ENCODE measurements at places on chromosomes 3 and 15. TPM values are rescaled to one million over a fixed set of nuclear protein-coding genes. Genes with fewer than 3 reads are reported as not detected.

Gene DNAJB8
- not detected for total RNA-seq

Gene GRM2
- total RNA-seq: 0.48 TPM

DNA sequence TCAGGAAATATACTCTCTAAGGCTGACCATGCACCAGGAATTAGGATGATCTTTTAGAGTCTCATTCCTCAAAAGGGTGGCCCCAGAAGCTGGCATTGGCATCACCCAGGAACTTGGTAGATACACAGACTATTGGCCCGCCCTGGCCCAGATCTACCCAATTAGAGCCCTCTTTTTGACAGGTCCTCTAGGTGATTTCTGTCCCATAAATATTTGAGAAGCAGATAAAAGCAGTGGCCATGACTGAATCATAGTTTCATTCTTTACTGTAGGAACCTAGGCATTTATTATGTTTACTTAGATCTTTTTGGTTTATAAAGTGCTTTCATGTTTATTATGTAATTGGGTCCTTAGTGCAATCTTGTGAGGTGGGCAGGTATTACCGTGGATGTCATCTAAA lies 7.6 kb downstream of the TLNRD1 start:
- no peak overlapping the region for H3K4me3 ChIP-seq
- peaks cover 54% of the 10 kb centered on the region for H3K4me1 ChIP-seq
- H3K27ac ChIP-seq: no peak overlapping the region
- DNase-seq: no peak
- no peaks in the 10 kb centered on the region for H3K27me3 ChIP-seq

Gene SCN11A
- total RNA-seq: 0.22 TPM

- no peaks in the 10 kb centered on the region for H3K36me3 ChIP-seq
- H3K4me3 ChIP-seq: no peak overlapping the region
- H3K27ac ChIP-seq: no peak overlapping the region
- H3K27me3 ChIP-seq: no peaks in the 10 kb centered on the region
- H3K4me1 ChIP-seq: peaks cover 5% of the 10 kb centered on the region
- DNase-seq: no peak
These were observed 5.4 kb upstream of the C15orf61 start for GRCh38 chr15:67515557-67515956.

DNA sequence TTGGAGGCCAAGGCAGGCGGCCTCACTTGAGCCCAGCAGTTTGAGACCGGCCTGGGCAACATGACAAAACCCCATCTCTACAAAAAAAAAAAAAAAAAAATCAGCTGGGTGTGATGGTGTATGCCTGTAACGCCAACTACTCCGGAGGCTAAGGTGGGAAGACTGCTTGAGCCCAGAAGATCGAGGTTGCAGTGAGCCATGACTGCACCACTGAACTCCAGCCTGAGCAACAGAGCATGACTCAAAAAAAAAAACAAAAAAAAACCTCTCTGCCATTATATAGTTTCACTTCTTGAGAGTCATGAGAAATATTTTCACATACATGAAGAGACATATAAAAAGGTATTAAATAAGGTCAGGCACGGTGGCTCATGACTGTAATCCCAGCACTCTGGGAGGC lies 45.9 kb upstream of the CP start:
- no peaks in the 10 kb centered on the region for H3K36me3 ChIP-seq
- no peak for DNase-seq
- H3K4me3 ChIP-seq: no peak overlapping the region
- H3K27ac ChIP-seq: no peak overlapping the region

DNA sequence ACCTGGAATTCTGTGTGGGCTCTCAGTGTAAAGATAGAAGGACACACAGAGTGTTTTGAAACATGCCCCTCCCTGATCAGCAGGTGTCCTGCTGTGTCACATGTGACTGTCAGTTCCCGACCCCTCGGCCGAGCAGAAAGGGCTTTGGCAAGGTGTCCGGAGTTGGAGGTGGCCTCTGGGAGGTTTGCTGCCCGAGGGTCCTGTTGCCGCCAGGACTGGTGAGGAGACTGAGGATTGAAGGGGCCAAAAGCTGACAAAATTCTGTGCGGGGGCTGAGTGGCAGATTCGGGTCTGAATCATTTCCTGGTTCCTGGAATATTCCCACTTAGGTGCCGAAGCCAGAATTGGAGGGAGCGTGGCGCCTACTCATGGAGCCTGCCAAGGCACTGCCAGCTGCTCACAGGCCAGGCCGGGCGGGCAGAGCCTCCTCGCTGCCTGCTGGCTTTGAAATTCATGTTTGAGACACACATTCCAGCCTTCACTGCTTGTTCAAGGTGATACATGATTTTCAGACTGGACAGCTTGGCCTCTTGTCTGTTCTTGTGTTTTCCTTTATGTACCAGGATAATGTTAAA lies 83.8 kb downstream of the APBA2 start:
- H3K27ac ChIP-seq: no peak overlapping the region
- no peak overlapping the region for H3K4me3 ChIP-seq
- H3K4me1 ChIP-seq: peaks cover 20% of the 10 kb centered on the region

Gene PAK6
- 0.51 TPM for total RNA-seq

- no peaks in the 10 kb centered on the region for H3K27me3 ChIP-seq
- H3K27ac ChIP-seq: no peak overlapping the region
- no peak for DNase-seq
These were observed 112.9 kb downstream of the SEC22A start for GRCh38 chr3:123314359-123315270.

GRCh38 chr3:59817511-59817910 lies 767.7 kb upstream of the CFAP20DC start:
- H3K4me3 ChIP-seq: no peak overlapping the region
- no peaks in the 10 kb centered on the region for H3K27me3 ChIP-seq
- H3K4me1 ChIP-seq: peaks cover 8% of the 10 kb centered on the region
- no peaks in the 10 kb centered on the region for H3K36me3 ChIP-seq
- H3K27ac ChIP-seq: no peak overlapping the region
- DNase-seq: no peak

DNA sequence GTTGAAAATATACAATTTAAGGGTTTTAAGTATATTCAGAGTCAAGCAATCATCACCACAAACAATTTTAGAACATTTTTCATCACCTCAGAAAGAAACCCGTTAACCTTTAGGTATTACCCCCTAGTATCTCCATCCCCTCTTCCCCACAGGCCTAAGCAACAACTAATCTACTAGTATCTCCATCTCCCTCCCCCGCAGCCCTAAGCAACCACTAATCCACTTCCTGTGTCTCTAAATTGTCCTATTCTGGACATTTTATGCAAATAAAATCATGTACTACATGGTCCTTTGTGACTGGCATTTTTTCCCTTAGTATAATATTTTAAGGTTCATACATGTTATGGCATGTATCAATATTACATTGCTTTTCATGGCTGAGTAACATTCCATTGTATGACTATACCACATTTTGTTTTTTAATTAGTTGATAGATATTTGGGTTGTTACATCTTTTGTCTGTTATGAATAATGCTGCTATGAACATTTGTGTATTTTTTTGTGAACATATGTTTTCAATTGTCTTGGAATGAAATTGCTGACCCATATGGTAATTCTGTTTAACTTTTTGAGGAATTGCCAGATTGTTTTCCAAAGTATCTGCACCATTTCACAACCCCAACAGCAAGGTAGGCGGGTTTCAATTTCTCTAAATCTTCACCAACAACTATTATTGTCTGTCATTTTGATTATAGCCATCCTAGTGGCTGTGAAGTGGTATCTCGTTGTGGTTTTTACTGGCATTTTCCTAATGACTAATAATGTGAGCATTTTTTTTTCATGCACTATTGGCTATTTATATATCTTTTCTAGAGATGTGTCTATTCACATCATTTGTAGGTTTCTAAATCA lies 215.6 kb upstream of the CD96 start:
- H3K4me1 ChIP-seq: peaks cover 33% of the 10 kb centered on the region
- DNase-seq: peak; percentile 5
- no peaks in the 10 kb centered on the region for H3K27me3 ChIP-seq
- H3K36me3 ChIP-seq: no peaks in the 10 kb centered on the region
- H3K4me3 ChIP-seq: no peak overlapping the region

- no peak for DNase-seq
- no peak overlapping the region for H3K27ac ChIP-seq
- no peaks in the 10 kb centered on the region for H3K36me3 ChIP-seq
- no peak overlapping the region for H3K4me3 ChIP-seq
- H3K27me3 ChIP-seq: no peaks in the 10 kb centered on the region
These were observed 101.1 kb downstream of the RYR3 start for GRCh38 chr15:33411596-33412540.

DNA sequence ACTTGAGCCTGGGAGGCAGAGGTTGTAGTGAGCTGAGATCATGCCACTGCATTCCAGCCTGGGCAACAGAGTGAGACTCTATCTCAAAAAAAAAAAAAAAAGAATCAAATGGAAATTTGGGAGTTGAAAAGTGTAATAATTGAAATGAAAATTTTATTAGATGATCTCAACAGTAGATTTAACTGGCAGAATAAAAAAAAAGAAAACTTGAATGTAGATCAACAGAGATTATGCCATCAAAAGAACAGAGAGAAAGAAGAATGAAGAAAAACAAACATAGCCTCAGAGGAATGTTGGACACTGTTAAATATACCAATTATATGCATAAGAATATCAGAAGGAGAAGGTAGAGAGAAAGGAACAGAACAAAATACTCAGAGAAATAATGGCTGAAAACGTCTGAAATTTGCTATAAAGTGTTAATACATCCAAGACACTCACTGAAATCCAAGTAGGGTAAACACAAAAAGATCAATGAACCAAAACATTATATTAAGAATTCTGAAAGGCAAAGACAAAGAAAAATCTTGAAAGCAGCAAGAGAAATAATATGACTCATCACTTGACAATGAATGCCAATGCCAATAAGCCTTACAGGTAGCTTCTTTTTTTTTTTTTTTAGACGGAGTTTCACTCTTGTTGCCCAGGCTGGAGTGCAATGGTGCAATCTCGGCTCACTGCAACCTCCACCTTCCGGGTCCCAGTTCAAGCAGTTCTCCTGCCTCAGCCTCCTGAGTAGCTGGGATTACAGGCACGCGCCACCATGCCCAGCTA lies 14.6 kb upstream of the ELP6 start:
- H3K4me3 ChIP-seq: no peak overlapping the region
- DNase-seq: no peak
- no peaks in the 10 kb centered on the region for H3K36me3 ChIP-seq
- H3K27me3 ChIP-seq: no peaks in the 10 kb centered on the region
- H3K27ac ChIP-seq: no peak overlapping the region

DNA sequence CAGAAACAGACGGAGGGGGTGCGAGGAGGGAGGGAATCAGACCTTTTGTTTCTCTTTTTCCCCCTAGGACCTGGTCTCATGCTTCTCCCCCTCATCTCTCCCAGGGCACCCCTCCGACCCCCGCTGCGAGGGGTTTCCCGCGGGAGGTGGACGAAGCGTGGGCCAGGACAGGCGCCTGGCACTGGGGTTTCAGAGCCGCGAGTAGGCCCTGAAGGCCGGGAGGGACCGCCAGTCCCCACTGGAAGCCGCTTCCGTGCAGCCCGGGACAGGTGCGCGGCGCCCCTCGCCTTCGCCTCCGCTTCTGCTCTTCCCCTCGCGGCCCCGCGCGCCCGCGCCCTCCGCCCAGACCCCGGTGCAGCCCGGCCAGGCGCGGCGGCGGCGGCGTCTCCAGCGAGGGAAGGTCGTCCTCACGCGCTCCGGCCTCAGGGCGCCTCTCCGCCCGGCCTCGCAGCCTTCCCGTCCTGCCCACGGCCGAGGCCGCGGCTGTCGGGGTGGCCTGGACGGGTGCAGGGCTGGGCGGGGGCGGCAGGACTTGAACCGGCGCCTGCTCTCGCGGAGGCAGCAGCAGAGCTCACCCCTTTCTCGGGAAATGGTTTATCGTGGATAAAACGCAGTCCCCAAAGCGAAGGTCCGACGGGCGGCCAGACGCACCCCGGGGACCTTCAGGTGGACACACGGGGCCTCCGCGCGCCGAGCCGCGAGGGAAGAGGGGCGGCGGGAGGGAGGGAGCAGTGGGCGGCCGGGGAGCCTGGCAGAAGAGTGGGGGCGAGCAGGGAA lies 31.5 kb upstream of the ADAMTS17 start:
- H3K36me3 ChIP-seq: peaks cover 1% of the 10 kb centered on the region
- H3K4me1 ChIP-seq: peaks cover 5% of the 10 kb centered on the region
- no peak overlapping the region for H3K27ac ChIP-seq

Gene KBTBD13
- total RNA-seq: not detected

DNA sequence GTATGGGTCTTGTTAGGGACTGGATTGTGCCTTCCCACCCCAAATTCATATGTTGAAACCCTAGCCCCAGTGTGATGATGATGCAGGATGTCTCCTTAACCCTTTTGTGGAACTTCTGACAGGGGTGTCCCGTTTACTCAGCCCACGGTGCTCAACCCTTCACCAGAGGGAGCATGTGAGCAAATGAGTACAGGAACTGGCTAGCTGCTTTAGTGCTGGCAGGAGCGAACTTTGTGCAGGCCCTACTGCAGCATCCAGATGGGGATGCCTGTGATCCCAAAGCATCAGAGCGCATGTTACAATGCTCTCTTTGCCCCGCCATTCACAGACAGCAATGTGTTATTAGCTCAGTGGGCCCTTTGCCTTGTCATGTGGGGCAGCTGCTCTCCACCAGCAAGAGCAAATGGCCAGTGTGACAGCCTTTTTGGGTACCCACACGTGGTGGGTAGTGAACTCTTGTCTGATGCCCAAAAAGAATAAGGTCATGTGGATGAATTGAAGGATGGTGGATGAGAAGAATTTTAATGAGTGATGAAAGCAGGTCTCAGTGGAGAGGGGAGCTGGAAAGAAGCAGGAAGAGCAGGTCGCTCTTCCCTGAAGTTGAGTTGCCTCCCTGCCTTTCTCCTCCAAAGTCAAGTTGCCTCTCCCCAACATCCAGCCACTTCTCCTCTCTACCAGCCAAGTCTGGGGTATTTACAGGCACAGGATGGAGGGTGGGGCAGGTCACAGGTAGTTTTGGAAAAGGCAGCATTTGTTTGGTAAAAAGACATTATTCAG lies 63.3 kb upstream of the STRIT1 start:
- H3K36me3 ChIP-seq: no peaks in the 10 kb centered on the region
- no peak for DNase-seq
- no peaks in the 10 kb centered on the region for H3K4me1 ChIP-seq
- no peak overlapping the region for H3K27ac ChIP-seq
- peaks cover 12% of the 10 kb centered on the region for H3K27me3 ChIP-seq
- H3K4me3 ChIP-seq: no peak overlapping the region

Gene FAM81A
- not detected for total RNA-seq

DNA sequence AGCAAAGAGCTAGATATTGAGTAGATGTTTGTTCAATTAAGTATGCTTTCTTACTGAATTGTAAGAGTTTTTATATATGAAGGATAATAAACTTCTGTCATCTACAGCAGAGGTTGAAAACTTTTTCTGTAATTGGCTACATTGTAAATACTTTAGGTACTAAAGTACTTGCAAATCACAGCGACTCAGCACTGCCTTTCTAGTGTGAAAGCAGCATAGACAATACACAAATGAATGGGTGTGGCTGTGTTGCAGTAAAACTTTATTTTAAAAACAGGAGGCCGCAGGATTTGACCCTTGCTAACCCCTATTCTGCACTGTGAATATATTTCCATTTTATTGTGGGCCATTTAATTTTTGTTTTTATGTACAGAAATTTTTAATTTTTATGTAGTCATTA lies 104.3 kb upstream of the TMC3 start:
- H3K4me3 ChIP-seq: no peak overlapping the region
- DNase-seq: no peak
- H3K4me1 ChIP-seq: no peaks in the 10 kb centered on the region
- no peak overlapping the region for H3K27ac ChIP-seq
- peaks cover 8% of the 10 kb centered on the region for H3K27me3 ChIP-seq
- no peaks in the 10 kb centered on the region for H3K36me3 ChIP-seq

- DNase-seq: no peak
- H3K4me3 ChIP-seq: no peak overlapping the region
- H3K36me3 ChIP-seq: no peaks in the 10 kb centered on the region
- H3K27me3 ChIP-seq: no peaks in the 10 kb centered on the region
- no peak overlapping the region for H3K27ac ChIP-seq
- no peaks in the 10 kb centered on the region for H3K4me1 ChIP-seq
These were observed 140.0 kb downstream of the MEIS2 start for GRCh38 chr15:36960179-36960946.
